RPMI7951 (cell line): ENCODE measurements at places on chromosomes 6 and 20.

DNA sequence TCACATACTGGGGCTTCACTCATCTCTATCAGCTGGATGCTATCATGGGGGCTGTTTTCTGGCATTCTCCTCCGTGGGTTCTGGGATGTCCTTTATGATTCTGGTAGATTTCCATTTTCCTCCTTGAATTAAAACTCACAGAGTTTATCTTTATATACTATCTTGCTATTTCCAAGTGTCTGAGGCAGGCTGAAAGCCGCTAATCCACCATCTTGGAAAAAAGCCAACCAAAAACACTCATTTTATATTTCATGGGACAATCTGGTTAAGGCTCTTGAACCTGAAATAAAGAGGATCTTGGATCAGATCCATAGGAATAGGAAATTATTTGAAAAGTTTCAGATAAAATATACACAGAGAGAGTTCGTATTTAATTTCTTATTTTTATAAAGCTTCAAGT is 86.0 kb downstream of the AFG1L start:
- no peak for DNase-seq

DNA sequence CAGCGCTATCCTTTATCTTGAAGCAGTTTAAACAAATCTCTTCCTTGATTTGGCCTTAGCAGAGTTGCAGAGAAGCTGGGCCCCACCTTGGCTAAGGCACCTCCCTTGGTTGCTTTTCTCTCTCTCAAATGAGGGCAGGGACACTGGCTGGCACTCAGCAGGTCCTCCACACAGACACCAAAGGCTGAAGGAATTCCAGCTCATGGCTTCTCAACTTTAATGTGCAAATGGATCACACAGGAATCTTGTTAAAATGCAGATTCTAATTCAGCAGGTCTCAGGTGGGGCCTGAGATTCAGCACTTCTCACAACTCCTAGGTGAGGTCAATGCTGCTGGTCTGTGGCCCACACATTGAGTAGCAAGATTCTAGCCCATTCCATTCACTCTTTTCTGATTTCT is 25.7 kb downstream of the RIMS4 start:
- no peak for DNase-seq

- no peak for DNase-seq
These were observed 352.5 kb upstream of the PRND start for GRCh38 chr20:4369119-4369797.

GRCh38 chr6:168428863-168429262 is 12.1 kb upstream of the SMOC2 start:
- DNase-seq: no peak

DNA sequence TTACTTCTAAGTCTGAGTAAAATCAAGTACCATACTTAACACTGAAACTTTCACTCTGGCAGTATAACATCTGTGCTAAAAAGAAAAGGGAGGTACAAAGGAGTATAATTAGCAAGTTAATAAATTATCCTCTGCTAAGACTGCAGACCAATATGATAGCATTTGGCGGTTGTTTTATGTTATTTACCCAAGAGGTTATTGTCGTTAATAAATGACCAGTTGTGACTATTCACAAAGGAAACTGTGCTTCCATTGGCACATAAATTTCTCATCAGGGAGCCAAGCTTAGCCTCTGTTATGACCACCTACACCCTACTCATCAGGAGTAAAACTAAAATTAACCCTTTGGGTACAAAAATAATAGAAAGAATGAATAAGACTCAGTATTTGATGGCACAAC is 86.5 kb downstream of the CRYBG1 start:
- no peak for DNase-seq

DNA sequence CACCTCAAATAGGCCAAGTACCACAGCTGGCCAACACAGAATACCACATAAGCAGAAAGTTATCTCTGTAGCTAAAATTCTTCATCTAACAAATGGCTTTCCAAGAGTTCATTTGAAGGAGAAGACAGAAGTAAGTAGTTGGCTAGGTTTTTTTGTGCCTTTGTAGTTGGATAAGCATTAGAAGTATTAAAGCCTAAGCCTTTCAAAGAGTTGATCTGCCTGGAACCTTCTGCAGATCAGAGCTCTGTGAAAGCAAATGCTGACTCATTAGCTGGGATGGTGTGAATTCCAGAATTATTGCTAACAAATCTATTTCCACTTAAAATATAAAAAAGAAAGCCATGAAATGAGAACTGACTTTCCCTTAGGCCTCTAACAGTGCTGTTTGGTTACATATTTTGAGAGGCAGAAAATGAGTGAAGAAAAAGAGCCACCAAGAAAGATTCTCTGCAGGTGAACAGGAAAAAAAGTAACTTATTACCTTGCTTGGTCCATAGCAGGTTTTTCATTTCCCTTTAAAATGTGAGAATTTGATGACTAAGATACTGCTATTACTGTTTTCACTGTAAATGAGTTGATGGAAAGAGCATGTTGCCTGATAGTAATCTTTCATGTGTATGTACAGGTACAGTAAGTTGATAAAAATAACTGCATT is 763.2 kb upstream of the FLRT3 start:
- no peak for DNase-seq

DNA sequence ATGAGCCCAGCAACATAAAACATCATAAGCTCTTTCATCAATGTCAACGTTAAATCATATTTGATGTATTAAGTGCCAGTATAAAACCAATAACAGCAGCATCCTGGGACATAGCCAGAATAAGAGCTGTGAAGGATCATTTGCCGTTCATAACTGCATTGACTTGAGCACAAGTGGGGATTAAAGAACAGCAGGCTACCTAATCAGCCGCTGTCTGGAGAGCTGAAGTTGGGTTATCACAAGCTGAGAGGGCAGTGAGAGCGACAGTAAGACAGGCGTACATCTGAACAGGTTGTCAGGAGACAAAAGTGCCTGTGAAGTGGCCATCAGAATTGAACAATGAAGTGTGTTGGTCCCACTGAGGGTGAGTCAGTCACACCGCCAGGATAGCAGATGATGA is 269.6 kb downstream of the GRIK2 start:
- DNase-seq: no peak

- DNase-seq: no peak
These were observed 3.1 kb upstream of the ARMC2 start for GRCh38 chr6:108845145-108845544.

DNA sequence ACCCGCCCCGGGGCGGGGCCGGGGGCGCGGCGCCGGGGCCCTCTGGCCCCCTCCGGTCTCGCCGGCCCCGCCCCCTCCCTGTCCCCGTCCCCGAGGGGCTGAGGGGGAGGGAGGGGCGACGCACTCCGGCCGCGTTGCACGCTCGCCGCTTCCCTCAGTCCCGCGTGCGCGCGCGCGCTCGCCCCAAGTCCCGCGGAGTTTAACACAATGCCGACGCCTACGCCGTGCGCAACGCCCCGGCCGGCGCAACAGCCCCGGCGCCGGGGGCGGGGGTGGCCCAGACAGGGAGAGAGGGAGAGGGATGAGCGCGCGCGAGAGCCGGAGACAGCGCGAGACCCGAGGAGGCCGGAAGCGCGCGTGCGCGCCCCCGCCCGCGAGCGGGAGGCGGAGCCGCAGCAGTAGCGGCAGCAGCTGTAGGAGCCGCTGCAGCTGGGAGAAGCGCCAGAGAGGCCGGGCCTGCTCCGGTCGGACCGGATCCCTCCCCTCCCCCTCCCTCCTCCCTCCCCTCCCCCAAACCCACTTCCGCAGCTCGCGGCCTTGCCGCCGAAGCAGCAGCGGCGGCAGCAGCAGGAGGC is 996 bp downstream of the ZBTB2 start:
- peak; percentile 98 for DNase-seq

- peak; percentile 27 for DNase-seq
These were observed 380.9 kb upstream of the RGS17 start for GRCh38 chr6:153511896-153512496.

DNA sequence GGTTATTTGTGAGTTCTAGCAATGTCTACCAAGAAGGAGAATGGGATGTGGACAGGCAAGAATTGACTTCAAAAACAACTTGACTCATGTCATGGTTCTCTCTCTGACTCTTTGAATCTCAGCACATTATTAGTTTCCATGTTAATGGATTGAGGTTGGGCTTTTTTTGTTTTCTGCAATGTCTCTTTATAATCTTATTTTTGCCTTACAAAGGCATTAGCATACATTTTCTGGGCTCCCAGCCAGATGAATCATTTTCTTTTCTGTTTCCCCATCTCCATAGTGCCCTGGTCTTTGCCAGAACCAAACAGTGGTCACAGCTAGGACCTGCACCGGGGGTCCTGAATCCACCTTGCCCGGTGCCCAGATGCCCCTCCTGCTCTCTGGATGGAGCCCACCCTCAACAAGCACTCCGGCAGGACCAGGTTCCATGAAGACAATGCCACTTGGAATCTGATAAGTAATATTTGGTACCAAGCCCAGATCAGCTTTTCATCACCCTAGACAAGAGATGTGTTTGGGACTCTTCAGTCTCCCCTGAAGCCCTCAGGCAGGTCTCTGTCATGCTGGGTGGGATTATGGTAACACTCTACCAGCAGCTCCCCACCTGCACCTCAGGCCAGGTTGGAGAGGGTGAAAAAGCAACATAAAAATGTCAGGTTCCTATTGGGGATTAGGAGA is 266.7 kb upstream of the SULF2 start:
- peak; percentile 95 for DNase-seq

GRCh38 chr6:7267466-7268091 is 45.4 kb downstream of the SSR1 start:
- peak; percentile 95 for DNase-seq

DNA sequence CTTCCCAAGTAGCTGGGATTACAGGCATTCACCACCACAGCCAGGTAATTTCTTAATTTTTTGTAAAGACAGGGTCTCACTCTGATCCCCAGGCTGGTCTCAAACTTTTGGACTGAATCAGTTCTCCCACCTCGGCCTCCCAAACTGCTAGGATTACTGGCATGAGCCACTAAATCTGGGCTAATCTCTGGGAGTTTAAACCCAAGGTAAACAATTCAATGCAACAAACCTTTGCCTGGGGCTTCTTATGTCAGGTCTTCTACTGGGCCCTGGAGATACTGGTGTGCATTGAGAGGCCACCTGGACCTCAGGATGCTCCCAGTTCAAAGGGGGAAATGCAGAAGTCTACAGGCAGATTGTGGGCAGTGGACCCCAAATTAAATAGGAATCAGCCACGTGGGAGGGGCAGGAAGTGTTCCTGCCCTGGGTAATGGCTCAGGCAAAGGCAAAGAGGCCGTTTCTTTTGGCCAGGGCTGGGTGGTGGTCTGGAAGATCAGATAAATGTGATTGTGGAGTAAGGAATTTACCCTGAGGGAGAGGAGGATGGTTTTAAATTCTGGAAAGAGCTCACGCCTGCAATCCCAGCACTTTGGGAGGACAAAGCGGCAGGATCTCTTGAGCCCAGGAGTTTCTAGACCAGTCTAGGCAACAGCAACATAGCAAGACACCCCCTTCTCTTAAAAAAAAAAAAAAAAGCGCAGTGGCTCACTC is 1.3 kb upstream of the MYBL2 start:
- DNase-seq: peak; percentile 93

- DNase-seq: peak; percentile 67
These were observed 35.9 kb upstream of the RAB23 start for GRCh38 chr6:57257911-57258541.

DNA sequence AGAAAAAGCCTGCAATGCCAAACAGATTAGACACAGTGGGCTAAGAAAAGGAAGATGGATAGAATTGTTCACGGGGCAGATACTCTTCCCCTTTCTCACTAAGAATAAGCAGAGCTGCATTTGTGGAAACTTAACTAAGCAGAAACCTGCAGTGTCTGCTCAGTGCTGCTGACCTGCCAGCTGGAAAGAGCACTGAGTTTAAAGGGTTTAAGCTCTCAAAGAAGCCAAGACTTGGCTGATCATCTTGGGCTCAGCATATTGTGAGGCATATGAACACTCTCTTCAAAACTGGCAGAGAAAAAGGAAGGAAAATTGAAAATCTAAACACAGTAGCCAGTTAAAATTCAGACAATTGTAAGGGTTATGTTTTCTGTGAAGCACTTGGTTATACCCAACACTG is 711.1 kb upstream of the EPHA7 start:
- no peak for DNase-seq

- DNase-seq: no peak
These were observed 2.3 kb downstream of the PLAGL2 start for GRCh38 chr20:32205110-32205842.

DNA sequence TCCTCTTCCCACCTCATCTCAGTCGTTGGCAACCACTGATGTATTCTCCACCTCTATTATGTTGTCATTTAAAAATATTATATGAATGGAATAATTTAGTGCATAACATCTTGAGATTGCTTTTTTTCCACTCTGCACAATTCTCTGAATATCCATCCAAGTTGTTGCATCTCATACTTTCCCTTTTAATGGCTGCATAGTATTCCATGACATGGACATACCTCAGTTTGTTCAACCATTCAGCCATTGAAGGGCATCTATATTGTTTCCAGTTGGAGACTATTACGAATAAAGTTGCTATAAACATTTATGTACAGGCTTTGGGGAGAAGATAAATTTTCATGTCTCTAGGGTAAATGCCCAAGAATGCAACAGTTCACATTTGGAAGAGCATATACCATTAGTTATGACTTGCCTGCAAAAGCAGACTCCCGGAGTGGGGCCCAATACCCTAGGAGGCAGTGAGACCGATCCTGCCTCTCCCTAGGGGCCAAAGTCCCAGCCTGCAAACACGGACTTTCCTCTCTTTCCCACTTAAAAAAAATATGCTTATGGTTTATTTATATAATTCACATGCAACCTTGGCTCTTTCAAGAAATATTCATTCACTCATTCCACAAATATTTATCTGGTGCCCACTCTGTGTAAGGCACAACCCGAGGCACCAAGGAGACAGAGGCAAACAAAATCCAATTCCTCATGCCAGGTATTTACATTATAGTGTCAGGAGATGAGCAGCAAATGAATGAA is 227.0 kb upstream of the PMEPA1 start:
- no peak for DNase-seq
